Astrocyte (in vitro differentiated cells and primary cell): ENCODE measurements at places on chromosomes 16 and 17. TPM values are rescaled to one million over a fixed set of nuclear protein-coding genes. Genes with fewer than 3 reads are reported as not detected.

Gene PRR29
- 0.54 and 0.94 TPM in 2 replicates for total RNA-seq

Gene GPR179
- 0.07 and 0.10 TPM in 2 replicates for total RNA-seq

- H3K4me3 ChIP-seq: no peak overlapping the region
- no peaks in the 10 kb centered on the region for H3K36me3 ChIP-seq
- no peaks in the 10 kb centered on the region for H3K4me1 ChIP-seq
- DNase-seq: peak; percentile 28
- no peak overlapping the region for H3K27ac ChIP-seq
- H3K27me3 ChIP-seq: no peaks in the 10 kb centered on the region
Observed at GRCh38 chr17:70527364-70527888, 358.1 kb downstream of the KCNJ2 start.

DNA sequence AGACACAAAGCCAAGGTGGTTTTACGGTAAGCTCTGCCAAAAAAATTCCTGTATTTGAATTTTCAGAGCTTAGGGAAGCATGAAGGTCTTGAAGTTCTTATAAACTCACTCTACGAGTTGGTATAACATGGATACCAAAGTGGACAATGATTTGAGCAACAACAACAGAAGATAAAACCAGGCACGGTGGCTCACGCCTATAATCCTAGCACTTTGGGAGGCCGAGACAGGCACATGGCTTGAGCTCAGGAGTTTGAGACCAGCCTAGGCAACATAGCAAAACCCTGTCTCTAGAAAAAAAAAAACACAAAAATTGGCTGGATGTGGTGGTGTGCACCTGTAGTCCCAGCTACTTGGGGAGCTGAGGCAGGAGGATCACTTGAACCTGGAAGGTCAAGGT, 12.9 kb upstream of the TOB1 start:
- H3K4me1 ChIP-seq: peaks cover 3% of the 10 kb centered on the region
- no peaks in the 10 kb centered on the region for H3K36me3 ChIP-seq

Gene ETV4
- total RNA-seq: 10.6 and 11.4 TPM in 2 replicates

- no peak for DNase-seq
- H3K27ac ChIP-seq: no peak overlapping the region
- no peak overlapping the region for H3K4me3 ChIP-seq
- H3K4me1 ChIP-seq: no peaks in the 10 kb centered on the region
- peaks cover 10% of the 10 kb centered on the region for H3K36me3 ChIP-seq
Observed at GRCh38 chr17:76781056-76781982, 43.4 kb downstream of the MFSD11 start.

Gene PITPNM3
- 1.0 and 1.3 TPM in 2 replicates for total RNA-seq

DNA sequence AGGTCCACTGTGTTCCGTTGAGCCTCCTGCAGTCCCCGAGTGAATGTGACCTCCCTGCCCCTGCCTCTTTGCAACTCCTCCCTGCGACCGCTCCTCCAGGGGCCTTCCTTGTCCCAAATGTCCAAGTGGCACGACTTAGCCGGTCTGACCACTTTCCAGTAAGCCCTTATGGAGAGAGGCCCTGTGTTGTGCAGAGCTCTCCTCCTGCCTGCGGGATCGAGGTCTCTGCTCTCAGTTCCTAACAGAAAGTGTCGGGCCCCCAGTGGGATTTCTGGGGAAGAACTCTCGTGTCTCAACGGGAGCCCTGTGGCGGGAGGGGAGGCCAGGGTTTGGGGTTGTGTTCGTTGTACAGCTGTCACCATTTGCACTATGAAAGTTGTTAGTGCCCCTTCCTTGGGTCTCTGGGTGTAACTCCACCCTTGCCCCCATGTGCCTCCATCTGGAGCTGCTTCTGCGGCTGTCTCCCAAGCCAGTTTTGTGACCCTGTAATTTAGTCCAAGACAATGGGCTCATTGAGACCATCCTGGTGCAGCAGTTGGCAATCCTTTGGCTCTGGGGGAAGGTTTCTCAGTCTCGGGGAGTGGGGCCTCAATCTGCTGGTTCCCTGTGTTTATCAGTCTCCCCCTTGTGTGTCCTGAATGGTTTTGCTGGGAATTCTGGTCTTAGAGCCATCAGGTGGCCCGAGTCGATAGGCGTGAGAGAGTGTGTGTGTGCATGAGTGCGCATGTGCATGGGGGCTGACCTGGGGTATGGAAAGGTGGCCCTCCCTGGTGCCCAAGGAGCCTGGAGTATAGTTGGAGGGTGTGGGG, 234.5 kb downstream of the SEC14L1 start:
- H3K4me3 ChIP-seq: peak overlapping the region; percentile 91
- H3K27ac ChIP-seq: peak overlapping the region; percentile 86
- H3K36me3 ChIP-seq: no peaks in the 10 kb centered on the region
- H3K4me1 ChIP-seq: peaks cover 62% of the 10 kb centered on the region
- H3K27me3 ChIP-seq: no peaks in the 10 kb centered on the region

- no peaks in the 10 kb centered on the region for H3K36me3 ChIP-seq
- peak; percentile 6 for DNase-seq
- H3K4me1 ChIP-seq: no peaks in the 10 kb centered on the region
- no peak overlapping the region for H3K27ac ChIP-seq
- no peak overlapping the region for H3K4me3 ChIP-seq
- peaks cover 2% of the 10 kb centered on the region for H3K27me3 ChIP-seq
Observed at GRCh38 chr16:82432261-82432660, 194.5 kb upstream of the CDH13 start.

Gene PRSS36
- total RNA-seq: 0.19 and 0.41 TPM in 2 replicates
